ENCODE measurements at places on chromosomes 1 and 21.

GRCh38 chr1:1847890-1848289, 43.0 kb downstream of the GNB1 start:
- DNase-seq: no peak

DNA sequence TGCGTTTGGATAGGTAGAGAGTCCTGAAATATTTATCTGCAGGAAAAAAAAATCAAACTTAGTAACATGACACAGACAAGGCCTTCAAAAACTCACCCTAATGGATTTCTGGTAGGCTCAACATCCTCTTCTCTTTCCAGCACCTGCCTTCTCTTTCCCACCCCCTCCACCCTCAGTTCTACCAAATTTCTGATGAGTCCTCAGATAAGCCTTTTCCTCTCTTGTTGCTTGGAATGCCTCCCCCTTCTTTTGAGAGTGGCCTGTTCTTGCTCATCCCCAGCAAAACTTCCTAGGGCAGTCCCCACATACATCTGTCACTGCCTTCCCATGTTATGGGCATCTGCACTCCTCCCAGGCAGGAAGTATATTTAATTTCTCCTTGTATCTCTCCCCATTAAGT, 7.6 kb upstream of the LBR start:
- DNase-seq: no peak

GRCh38 chr1:48999321-48999720, 222.6 kb upstream of the BEND5 start:
- DNase-seq: no peak

GRCh38 chr1:147580609-147581385, 39.5 kb downstream of the BCL9 start:
- no peak for DNase-seq

DNA sequence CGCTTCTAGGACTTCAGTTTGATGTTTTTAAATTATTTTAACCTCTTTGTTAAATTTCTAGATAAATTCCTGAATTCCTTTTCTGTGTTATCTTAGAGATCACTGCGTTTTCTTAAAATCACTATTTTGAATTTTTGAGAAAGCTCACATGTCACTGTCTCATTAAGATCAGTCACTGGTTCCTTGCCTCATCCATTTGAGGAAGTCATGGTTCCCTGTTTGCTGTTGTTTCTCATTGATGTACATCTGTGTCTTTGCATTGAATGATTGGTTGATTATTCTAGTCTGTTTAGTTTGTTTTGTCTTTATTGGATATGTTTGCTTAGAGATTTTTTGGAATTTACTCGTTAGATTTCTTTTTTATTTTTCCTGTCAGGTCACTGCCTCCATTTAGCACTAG, 50.1 kb downstream of the CRP start:
- DNase-seq: no peak

DNA sequence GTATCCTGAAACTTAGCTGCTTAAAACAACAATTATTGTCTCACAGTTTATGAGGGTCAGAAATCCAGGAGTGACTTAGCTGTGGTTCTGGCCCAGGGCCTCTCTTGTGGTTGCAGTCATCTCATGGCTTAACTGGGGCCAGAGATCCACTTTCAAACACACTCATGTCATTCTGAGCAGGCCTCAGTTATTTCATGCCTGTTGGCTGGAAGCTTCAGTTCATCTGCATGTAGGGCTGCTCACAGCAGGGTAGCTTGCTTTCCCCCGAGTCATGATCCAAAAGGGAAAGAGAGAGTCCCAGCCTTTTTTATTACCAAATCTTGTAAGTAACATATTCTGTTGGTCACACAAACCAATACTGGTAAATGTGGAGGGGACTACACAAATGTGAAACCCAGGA, 96.6 kb upstream of the B3GALT2 start:
- no peak for DNase-seq

DNA sequence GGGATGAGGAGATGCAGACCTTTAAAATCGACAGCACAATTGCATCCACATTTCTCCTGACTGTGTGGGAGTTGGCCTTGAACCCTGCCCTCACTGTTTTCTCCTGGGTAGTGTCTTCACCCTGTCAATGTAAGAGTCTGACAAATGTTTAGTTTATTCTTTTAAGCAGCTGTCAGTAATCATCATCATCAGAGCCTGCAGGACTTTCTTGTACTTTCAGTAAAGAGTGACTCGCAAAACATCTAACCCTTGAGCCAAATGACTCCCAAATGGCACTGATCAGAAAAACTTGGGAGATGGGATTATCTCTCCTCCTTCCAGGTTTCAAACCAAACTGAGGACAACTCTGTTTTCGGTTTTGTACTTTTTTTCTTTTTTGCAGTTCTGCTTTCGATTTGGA, 460.2 kb downstream of the KIF26B start:
- DNase-seq: no peak

DNA sequence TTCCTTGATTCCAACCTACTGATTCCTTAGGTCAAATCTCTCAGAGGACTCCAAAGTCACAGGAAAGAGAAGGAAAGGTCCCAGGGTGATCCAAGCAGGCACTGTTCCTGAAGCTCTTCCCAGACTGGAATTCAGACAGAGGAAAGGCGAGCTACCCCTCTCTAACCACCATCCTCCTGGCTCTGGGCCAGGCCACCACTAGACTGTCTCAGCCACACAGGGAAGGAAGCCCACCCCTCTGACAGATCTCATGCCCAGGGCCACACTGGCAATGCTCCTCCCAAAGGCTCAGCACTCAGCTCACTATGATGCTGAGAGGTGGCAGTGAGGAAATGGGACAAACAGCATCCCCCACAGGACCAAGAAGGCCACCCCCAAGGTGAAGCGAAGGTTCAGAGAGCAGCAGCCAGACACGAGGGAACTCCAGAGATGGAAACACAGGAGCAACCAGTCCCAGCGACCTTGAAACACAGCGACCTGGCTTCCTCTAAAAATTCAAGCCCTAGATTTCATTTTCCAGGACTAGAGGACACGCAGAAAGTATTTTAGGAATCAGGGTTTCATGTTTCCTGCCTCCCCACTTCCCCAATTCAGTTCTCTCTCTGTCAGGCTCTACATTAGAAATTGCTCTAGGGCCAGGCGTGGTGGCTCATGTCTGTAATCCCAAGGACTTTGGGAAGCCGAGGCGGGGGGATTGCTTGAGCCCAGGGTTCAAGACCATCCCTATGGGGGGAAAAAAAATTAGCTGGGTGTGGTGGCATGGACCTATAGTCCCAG, 18.8 kb downstream of the PIK3C2B start:
- no peak for DNase-seq

DNA sequence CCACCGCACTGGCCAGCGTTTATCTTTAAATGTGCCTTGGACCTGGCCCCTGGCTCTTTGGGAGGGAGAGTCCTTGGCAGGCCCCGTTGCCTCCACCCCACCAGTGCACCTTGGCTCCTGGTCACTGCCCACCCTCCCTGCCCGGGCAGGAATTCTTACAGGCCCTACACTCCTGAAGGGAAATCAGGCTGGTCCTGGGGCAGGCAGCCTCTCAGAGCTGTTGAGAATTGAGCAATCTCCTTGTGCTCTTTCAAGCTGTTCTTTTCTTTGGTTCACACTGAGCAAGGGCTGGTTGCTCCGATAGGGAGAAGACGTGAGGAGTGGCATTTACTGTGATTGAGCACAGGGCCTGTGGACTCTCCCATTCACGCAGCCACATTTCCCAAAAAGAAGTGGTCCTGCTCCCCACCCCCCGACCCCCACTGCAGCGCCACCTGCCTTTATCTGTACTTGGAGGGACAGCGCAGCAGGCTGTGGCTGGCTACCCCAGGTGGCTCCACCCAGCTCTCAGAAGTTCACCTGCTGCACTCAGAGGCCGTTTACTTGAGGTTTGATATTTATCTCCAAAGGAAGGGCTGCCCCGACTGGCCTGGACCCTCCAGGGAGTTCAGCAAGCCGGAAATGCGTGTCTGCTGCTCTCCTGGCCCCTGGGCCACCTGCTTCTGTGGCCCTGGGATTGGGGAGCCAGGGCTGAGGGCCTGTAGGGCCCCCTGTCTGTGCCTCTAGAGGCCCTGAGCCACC, 47.8 kb downstream of the SKI start:
- DNase-seq: no peak

DNA sequence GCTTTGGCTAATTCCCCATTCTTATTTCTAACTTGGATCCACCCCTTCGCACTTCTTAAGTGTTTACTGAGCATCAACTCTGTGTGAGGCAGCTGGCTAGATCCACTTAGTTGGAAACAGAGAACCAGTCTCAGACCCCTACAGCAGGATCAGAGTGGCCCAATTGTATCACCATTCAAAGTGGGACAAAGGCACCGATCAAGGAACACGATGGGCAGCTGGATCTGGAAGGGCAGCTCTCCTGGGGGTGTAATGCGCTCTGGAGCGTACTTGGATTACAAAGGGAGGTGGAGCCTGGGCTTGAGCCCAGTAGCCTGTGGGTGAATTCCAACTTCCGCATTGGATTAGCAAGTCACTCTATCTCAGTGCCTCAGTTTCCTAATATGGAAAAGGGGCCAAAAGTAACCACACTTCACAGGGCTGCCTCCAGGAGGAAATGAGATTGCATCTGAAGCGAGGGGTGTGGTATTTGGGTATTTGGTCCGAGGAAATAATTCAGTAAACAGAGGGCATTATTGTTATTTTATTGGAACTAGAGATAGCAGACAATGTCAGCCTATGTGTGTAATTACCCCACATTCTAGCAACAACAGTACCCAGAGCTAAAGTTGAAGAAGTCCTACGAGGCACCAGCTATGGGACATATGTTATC, 11.9 kb downstream of the ECE1 start:
- no peak for DNase-seq

DNA sequence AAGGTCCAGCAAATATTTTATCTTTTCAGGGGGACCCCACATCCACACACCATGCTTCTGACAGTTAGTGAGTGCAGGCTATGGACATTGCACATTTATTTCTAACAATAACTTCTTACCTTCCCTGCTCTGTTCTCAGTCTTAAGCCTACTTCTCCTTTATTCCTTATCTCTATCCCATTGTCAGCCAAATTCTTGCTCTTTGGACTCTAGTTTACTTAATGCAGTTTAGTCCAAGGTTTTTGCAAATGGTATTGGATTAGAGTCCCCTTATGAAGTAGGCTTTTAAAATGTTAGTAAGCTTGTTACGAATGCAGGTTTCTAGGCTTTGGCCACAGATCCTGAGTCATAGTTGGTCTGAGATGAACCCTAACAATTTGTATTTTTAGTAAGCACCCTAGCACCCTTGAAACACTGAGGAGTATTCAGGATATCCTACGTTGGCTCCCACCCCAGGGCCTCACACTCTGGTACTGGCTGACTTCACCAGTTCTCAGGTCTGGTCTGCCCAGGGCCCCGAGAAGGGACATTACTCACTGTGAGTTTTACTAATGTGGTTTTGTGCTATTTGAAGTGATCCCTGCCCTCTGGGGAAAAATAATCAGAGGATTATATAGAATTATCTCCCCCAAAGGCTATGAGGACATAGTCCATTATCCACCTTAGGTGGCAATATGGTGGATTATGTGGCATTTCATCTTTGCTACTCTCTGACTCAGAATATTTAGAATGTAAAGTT, 239.5 kb downstream of the TGFB2 start:
- no peak for DNase-seq

DNA sequence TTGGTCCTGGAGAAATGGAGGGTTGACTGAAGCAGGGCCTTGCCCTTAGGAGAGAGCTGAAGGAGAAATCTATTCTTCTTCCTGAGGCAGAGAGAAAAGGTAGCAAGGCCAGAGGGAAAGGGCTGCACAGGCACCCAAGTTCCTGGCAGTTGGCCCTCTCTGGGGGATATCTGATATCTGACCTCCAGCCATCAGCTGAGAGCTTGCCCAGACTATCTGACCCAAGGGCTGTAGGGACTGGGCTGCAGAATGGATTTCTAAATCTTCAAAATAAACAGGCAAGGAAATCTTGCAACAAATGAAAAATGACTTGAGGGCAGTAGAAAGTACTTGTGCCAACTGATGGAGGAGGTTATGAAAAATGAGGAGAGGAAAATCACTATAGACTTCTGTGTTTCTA, 498 bp upstream of the CLCA2 start:
- DNase-seq: no peak

DNA sequence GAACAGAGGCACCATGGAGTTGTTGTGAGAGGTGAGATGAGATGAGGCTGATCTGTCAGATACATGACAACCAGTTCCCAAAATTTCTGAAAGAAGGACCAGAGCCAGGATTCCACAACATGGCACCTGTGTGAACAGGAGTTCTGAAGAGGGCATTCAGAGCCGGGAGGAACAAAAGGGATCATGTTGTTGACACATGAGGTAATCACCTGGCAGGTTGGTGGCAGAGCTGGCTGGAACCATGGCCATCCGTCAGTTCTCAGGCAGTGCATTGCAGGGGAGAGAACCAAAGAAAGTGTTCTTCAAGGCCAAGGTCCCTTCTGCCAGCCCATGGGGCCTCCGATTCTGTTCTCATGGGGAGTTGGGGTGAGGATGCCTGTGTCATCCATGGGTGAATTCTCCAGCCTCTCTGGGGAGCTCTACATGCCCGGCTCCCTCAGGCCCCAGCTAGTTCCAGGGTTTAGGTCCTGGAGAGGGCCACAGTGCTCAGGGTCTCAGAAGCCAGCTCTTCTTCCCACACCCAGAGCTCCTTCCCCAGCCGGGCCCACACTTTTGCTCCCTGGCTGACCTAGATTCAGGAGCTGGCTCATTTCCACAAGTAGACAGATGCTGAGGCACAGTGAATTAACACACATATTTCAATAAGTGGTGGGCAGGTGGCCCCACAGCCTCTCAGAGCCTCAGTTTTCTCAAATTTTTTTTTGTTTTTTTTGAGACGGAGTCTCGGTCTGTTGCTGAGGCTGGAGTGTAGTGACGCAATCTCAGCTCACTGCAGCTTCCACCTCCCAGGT, 49.1 kb upstream of the CTPS1 start:
- no peak for DNase-seq
